ENCODE measurements at places on chromosomes 11 and 22.

GRCh38 chr11:70243912-70244652 lies 26.4 kb upstream of the PPFIA1 start:
- no peak for DNase-seq

- DNase-seq, result no peak
These were observed 28.4 kb upstream of the HMOX1 start for GRCh38 chr22:35352214-35353111.

- no peak for DNase-seq
These were observed 35.3 kb downstream of the EHF start for GRCh38 chr11:34656062-34656720.

GRCh38 chr11:69642549-69642912 lies 1.6 kb downstream of the CCND1 start:
- DNase-seq, result no peak

DNA sequence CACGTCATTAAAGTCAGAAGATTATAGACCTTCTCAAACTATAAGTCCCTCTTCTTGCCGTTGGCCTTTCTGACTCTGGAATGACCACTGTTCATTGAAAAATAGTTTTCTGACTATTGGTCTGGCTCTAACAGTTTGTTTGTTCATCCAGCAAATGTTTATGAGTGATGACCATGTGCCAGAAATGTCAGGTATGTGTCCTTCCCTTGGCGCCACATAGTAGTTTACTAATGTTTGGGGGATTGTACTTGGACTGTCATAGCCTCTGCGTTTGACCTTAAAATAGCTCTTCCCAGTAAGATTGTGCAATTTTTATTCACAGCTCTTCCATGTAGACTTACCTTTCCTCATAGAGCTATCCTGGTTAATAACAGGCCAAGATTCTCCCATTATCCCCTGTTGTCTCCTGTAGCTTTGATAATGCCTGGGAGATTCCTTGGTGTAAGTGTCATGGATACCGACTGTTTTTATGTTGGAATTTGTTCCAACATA lies 13.7 kb downstream of the MCAM start:
- no peak for DNase-seq

DNA sequence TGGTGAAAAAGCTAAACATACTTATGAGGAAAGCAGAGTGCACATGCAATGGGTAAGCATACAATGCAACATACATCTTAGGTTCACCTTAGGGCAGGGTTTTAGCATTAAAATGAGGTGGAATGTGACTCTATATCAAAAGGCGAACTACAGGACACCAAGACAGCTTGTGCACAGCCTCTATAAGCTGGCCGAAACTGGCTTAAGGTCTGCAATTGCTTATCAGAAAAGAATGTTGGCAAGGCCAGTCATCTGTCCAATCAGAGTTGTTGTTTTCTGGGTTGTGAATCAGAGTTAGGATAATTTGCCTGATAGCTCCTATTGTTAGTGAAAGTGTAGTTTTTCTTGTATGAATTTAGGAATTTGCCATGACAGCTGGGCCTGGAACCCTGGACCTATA lies 76.5 kb downstream of the LRRC4C start:
- DNase-seq, result no peak

DNA sequence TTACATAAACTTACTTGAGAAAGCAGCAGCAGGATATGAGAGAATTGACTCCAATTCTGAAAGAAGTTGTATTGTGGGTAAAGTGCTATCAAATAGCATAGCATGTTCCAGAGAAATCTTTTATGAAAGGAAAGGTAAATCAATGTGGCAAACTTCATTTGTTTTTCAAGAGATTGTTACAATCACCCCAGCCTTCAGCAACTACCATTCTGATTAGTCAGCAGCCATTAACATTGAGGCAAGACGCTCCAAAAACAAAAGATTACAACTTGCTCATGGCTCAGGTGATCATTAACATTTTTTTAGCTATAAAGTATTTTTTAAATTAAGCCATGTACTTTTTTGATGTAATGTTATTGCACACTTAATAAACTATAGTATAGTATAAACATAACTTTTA lies 357.2 kb downstream of the TMEM135 start:
- DNase-seq, result no peak

DNA sequence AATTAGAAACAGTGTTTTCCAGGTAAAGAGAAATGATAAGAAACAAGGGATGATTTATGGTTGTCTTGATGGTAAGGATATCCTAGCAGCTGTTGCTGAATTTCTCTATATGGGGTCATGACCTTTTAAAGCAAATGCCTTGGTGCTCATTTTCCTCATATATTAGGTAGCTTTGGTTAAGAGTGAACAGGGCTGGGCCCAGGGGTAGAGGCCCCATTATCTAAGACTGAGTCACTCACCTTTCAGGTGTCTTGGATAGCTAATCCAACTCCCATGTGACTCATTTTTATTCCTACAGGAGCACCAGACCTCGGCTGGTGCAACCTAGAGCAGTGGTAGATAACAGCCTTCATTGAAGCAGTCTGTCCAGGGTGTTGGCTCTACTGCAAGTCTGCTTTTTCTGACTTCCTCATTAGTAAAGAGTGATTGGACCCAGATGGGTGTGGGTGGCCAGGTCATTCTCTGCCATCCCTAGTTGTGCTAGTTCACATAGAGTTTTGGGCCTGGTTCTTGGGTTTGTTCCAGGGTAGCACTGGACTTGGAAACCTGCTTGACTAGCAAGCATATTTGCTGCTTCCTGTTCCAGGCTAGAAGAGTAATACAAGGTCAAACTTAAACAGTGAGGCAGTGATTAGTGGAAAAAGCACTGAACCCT lies 37.4 kb downstream of the CTNND1 start:
- DNase-seq, result no peak

GRCh38 chr11:73327812-73328364 lies 19.8 kb downstream of the ARHGEF17 start:
- no peak for DNase-seq

GRCh38 chr22:41237036-41237706 lies 3.6 kb downstream of the CHADL start:
- DNase-seq, result no peak

DNA sequence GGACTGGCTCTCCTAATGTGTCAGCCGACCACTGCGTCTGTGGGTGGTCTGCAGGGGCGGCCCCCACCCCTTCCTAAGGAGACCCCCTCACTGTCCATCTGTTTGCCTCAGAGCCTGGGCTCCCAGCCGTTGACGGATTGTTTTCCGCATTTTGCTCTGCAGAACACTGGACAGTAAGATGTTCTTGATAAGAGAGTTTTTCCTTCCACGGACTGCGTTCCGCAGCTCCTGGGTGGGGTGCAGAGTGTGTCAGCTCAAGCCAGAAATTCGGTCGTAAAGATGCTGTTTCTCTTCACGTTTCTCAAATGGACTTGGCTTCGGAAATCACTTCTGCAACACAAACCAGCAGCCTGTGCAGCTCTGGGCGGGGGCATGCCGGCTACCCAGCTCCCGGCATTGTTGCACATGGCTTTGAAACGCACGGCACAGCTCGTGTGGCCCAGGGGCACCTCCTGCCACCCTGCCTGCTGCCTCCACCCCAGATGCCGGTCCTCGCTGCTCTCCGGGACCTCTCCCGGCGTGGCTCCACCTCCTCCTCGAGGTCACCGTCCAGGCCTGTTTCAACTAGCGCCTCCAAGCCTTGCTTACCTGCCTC lies 2.9 kb upstream of the MRGPRG start:
- no peak for DNase-seq
